ENCODE measurements at places on chromosomes 16 and 17.

DNA sequence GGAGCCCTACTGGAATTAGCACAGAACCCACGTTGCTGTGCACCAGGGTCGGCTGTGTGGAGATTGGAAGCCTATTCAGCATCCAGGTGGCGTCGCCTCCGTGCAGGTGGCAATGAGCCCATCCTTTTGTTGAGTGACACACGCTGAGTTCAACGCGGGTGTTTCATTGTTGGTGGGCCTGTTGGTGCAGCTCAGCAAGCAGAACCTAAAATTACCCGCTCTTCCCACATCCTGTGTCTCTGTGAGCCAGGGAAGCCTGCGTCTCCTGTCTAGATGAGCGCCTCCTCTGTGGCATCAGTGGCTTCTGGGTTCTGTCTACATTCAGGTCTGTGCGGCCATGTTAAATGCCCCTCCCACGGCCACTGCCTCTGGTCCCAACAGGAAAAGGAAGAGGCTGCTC lies 14.5 kb downstream of the CD2BP2 start:
- DNase-seq: no peak

DNA sequence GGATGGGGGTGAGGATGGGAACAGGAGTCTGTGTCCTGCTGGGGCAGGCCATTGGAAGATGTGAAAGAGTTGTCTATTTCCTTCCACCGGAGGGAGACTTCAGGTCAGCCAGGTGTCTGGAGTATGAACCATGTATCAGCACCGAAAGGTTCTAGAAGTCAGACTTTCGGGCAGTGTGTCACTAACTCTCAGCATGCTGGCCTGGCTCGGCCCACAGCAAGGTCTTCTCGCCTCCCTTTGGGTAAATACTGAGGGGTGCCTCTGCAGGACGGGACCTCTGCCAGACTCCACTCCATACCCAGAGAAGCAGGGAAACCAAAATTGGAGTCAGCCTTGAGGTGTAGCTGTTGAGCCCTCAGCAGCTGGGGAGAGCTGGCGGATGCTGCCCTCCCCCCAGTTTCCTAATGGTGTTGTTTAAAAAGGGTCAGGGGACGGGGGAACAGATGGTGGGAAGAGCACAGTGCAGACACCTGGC lies 507 bp downstream of the CIITA start:
- DNase-seq: no peak

DNA sequence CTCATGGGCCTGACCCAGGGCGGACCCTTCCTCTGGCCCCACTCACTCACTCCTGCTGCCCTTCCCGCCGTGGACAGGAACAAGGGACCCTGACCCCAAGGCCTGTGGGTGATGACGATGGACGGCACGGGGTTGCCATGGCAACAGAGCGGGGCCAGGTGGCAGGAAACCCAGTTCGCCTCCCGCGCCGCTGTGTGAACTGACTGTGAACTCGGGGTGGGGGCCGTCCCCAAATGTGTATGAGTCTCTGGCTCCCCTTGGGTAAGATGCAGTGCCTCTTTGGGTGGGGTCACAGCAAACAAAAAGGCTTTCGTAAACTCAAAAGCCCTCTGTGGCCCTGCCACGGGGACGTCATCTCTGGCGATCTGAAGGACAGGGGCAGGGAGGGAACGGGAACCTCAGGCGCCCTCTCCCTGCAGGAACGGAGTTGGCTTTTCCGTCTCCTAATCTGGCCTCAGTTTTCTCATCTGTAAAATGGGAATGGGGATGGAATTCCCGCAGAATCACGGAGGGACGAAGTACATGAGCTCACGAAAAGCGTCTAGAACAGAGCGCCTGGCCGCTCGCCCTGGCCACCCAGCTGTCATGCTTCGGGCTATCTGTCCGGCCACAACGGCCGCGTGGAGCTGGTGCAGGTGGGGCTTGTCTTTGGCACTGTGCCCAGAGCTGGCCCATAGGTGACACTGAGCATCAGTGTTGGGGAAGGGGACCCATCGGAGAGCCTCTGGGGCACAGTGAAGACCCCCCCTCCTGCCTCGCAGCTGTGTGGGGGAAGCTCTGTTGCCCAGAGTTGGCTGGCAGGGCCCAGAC lies 44.9 kb upstream of the PABPN1L start:
- DNase-seq: no peak

GRCh38 chr16:20383106-20384029 lies 21.2 kb downstream of the PDILT start:
- DNase-seq: no peak

DNA sequence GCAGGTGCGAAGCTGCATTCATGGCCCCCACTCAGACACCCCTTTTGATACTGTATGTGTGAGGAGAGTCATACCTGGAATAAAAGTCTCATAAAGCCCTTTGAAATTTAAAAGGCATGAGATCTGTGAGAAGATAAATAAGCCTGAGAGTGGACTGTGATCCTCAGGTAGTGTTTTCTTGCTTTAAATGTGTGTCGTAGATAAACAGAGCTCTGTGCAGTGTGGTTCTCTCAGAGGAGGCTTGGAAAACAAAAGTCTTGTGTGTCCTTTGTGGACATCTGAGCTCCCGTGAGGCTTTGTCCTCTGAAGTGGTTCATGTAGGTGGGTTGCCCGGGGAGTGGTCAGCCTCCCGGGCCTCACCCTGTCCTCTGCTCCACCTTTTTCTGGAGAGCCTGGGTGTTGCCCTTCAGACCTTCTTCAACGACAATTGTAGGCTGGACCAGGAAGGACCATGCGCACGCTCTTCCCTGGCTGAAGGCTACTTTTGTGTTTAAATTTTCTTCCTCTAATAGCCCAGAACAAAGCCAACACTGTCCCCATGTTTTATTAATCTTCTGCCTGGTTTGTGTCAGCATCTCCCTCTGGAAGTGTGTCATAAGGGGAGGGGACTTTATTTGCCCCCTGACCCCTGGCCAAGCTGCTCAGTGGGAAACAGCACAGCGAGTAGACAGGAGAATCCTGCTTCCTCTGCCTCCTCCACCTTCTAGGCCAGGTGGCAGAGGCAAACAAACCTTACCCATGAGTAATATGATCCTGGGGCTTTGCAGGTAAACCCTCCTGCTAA lies 151.2 kb downstream of the MSI2 start:
- no peak for DNase-seq

- no peak for DNase-seq
Measured at GRCh38 chr17:44971776-44972483, 3.8 kb upstream of the C1QL1 start.

DNA sequence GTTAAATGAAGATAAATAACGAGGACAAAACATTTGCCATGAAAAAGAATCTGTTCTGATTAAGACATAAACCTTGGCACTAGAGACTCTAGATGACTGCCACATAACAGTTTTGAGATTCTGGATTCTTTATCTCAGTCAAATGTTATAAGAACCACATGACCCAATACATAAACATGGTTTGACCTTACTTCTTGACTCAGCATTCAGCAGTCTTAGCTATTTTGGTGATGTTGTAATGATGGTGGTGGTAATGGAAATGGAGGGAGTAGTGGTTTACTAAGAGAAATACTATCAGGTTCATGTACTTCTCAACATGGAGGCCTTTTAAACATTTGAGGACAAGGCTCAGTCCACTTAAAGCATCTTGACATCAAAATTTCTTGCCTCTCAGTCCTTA lies 925.4 kb downstream of the CDH11 start:
- no peak for DNase-seq

DNA sequence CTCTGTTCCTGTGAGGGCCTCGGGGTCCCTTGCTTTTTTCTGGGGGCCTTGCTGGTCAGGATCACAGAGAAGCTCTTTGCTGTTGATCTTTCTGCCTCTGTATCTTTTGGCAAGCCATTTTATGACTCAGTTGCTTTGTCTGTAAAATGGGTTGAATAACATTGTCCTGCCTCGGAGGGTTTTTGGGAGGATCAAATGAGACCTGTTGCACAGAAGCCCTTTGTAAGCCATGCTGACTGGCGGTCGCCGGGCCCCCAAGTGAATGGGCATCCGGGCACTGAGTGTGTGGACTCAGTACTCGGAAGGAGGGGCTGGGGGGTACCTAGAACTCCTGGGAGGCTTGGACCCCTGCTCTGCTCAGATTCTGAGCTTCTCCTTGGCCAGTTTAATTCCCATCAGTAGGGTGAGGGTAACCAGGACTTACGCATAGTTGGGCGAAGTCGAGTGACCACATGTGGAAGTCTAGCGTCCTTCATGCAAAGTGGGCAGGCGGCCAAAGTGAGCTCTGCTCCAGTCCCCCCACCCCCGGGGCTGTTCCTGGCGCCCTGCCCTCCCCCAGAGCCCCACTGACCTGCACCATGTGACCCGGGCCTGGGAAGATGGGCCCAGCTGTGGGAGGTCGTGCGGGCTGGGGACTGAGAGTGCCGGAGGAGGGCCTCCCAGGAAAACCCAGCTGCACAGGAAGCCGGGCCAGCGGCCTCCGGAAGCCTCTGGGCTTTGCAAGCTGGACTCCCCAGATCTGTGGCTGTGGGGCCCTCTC lies 284.0 kb downstream of the SEC14L1 start:
- DNase-seq: no peak

- no peak for DNase-seq
Measured at GRCh38 chr17:7107012-7107754, 7.4 kb downstream of the ASGR2 start.

DNA sequence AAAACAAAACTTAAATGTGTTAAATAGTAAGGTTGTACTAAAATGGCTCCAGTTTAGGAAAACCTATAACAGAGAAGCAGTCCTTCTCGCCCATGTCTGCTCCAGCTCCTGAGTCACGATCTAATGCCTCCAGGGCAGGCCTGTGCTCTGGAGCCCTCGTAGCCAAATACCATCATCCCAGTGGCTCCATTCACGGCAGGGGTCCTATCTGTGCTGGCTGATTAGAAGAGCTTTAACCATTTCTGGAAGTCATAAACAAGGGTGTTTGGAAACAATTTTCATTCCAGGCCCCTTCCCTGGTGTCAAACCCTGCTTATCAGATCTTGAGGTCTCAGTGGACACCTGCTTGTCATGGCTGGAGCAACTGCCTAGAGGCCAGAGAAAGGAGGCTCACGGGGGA lies 336.9 kb downstream of the SOX9 start:
- no peak for DNase-seq

DNA sequence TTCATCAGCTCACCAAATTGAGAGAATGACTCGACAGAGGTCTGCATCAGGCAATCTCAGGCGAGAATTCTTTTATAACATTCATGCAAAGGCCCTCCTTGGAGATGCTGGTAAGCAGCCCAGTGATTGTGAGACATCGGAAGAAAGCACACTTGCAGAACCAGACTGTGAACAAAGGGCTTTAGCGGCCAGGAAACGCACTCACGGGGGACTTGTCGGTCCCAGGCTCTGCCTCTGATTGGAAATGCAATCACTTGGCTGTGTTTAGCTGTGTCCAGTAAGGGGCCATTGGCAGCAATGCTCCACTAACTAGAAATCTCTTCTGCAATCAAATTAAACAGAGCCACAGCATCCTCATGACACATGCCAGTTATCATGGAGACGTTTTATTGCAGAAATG lies 226.7 kb upstream of the CDH13 start:
- DNase-seq: no peak

DNA sequence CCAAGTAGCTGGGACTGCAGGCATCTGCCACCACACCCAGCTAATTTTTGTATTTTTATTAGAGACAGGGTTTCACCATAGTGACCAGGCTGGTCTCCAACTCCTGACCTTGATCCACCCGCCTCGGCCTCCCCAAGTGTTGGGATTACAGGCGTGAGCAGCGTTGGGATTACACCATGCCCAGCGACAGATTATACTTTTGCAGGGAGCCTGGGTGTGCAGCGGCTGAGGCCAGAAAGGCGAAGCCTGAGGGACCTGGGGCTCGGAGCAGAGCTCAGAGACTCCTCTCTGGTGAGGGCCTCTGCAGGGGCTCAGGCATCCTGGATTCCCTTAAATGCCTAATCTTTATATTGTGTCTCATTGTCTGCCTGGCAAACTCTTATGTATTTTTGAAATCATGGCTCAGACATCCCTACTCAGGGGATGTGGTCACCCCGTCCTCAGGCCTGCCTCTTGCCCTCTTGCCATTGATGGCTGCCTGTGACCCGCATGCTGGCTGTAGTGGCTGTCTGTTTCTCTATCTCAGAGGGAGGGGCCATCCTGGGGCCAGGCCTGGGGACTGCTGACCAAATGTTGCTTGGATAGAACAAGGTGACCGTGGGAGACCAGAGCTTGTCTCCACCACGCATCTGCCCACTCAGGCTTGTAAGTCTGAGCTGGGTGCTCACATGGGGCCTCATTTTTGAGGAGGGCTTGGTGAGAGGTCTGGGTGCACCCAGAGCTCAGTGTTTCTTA lies 42.6 kb downstream of the B9D1 start:
- DNase-seq: no peak

DNA sequence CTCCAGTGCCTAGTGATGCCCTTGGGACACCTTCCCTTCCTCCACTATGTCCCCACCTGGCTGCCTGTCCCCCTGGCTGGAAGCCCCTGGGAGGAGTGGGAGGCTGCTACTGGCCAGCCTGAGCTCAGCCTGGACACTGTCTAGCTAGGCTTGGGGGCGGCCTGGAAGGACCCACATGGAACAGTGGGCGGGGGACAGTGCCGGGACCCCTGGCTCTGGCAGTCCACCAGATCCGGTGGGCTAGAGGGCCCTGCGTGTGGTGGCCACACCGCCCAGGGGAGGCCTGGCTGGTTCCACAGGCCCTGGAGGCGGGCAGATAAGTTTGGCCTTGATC lies 388.0 kb upstream of the TNRC6C start:
- no peak for DNase-seq

DNA sequence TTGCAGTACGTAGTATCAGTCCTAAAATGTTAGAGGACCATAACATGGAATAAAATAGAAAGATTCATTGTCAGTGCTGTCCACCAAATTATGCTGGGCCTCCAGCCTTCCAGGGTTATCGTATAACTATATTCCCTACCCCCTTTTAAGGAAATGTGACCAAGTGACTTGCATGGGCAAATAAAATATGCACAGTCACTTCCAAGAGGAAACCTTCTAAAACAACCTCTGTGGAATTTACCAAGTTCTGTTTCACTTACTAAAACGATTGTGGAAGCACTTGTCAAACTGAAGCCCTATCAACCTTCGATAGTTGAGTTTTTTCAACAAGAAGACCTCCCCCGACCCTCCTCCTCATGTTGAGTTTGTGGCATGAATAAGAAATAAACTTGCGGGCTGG lies 345.4 kb upstream of the C16orf82 start:
- DNase-seq: no peak

- no peak for DNase-seq
Measured at GRCh38 chr17:76584427-76585032, 1.1 kb downstream of the ST6GALNAC2 start.

- no peak for DNase-seq
Measured at GRCh38 chr16:84953190-84953746, 58.1 kb downstream of the ZDHHC7 start.
